ENCODE measurements at places on chromosomes 11 and 22.

DNA sequence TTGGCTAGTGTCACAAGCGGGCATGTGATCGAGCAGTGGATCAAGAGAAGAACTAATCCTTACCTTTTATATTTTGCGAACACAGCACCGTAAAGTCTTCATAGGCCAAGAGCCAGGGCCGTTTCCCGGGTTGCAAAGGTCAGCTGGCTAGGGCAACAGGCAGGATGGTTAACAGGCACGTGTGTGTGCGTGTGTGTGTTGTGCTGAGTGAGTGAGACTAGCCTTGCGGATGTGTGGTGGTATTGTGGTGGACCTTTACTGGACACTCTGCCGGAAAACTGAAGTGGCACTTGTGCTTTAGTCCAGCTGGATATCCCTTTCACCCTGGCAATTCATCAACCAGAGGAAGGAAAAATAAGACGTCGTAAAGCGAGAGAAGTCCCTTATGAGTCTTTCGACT lies 176.7 kb downstream of the BCR start:
- no peak for DNase-seq

GRCh38 chr11:35077709-35078469 lies 61.1 kb upstream of the CD44 start:
- DNase-seq: peak; percentile 90

- DNase-seq: no peak
Observed at GRCh38 chr11:61919705-61920631, 2.6 kb upstream of the RAB3IL1 start.

DNA sequence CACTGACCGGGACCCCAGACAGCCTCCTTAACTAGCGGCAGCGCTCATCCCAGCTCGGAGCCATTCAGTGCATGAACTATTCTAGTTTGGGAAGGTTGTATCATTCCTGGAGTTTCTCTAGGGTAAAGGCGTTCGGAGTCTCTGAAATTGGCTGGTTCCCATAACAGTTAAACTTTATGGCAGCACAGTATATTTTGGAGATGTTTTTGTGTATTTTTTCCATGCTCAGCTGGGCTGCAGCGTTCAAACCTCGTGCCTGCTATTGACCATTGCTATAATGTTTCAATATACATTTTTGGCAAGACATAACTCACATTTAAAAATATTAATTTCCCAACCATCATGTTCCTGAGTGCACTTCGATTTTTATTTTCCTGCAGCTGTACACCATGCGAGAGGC lies 169.7 kb downstream of the ST3GAL4 start:
- DNase-seq: no peak

DNA sequence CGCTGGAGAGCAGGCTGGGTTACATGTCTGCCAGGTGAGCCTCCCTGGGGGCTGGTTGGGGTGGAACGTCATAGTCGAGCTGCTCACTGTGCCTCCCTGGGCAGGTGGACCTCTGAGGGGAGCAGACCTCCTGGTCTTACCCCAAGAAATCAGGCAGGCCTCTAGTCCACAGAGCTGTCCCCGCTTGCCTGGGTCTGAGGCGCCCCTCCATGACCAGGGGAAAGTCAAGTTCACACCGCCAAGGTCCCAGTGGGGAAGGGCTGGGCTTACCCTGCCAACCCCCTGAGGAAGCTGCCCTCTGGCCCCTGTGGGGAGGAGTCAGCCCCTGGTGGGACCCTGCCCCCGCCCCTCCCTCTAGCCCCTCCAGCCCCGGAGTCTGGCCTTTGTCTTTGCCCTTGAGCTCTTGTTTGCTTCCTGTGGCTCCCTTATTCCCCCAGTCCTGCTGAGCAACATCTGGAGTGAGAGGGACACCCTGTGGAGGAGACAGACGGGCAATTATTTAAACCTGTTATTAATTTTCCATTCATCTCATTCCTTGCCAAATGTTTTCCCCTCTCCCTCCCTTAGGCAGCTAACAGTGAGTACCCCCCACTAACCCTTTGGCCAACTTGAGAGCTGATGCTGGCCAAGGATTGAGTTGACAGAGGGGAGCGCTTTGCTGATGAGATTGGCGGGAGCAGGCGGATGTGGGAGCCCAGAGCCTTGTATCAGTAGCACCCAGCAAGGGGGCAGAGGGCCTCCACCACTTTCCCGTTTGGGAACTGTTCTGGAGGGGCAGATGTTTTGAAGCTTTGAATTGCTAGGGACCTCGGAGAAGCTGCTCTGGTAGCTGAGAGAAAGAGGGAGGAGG lies 83.4 kb downstream of the CEP164 start:
- DNase-seq: no peak

Measured in CD4-positive, alpha-beta T cell treated with Interleukin-2 at 100 ng/mL for 4 hours (primary cell).